GM10248 (cell line): ENCODE measurements at places on chromosomes 2 and 18.
A peak's percentile ranks its signal among the peaks of the same experiment; 100 is the strongest.

DNA sequence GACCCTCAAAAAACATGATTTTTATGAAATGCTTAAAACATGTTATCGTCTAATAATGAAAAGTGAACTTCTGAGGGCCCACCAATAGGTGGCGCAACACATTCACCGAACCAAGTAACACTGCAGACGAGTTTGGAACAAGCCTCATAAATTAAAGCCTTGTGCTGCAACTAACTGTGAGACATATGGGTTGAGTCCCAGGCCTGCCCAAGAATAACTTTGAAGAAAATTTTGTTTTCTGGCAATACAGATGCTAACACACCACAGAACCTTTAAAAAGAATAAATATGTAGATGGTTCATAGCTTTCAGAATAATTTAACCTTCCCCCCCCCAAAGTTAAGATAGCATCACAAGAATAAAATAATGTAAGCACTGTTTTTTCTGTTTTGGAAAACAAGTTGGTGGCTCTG lies 285.9 kb downstream of the RNF144A start:
- peak; percentile 45 for DNase-seq

- no peak for DNase-seq
Observed at GRCh38 chr2:236590846-236591245, 21.2 kb downstream of the ACKR3 start.

GRCh38 chr2:44807201-44808025 lies 134.1 kb upstream of the SIX3 start:
- no peak for DNase-seq

DNA sequence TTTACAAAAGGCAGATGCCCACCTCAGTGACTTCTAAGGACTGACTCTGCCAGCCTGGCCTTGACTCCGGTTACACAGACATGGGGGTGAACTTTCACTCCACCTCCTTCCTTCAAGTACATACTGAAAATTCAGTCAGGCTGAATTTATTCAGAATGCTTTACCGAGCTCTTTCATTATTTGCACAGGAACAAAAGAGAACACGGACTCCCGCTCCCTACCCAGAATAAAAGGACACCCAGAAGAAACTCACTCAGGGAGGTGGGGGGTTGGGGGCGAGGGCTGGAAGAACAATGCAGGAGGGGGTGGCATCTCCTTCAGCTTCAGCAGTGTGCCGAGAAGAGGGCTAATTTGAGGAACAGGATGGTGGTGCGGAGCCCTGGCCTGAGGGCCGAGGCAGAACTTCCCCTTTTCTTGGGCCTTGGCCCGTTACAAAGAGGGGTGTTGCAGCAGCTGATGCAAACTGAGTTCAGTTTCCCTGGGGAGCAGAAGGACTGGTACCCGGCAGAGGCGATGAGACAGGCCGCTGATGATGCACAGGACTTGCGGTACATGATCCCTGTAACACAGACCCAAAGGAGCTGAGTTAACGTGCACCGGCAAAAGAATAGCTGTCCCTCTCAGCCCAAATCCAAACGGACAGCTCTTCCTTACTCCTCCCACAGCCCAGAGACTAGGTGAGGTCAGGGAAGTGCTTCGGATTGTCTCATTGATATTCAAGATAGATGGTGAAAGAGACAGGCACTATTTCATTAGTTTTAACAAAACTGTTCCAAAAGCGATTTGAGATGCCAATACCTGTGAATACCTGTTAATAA lies 24.1 kb downstream of the LYPD1 start:
- no peak for DNase-seq

GRCh38 chr18:63119647-63120046 lies 199.9 kb downstream of the BCL2 start:
- no peak for DNase-seq

DNA sequence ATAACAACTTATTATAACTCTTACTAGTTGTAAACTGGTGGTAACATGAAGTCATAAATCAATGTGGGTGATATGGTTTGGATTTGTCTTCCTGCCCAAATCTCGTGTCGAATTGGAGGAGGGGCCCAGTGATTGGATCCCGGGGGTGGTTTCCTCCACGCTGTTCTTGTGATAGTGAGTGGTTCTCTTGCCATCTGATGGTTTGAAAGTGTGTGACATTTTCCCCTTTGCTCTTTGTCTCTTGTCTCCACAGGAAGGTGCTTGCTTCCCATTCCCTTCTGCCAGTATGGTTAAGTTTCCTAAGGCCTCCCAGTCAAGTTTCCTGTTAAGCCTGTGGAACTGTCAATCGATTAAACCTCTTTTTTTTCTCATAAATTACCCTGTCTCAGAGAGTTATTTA lies 321.6 kb downstream of the DSEL start:
- no peak for DNase-seq

DNA sequence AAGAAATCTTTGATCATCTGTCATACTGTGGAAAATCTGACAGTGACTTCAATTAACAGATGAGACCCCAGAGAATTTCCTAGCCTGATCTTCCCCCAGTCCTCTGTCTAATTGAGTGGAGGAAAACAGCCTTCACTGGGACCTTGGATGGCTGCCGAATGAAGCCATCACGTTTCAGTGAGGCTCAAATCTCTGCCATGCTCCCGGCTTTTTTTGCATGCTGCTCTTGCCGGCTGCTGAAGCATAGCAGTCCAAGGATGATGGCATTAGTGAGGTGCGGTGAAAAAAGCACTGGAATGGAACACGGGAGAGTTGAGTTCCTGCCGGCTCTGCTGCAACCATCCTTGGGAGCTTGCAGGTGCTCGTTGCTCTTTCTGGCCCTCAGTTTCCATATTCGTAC lies 430.5 kb downstream of the SLC4A3 start:
- DNase-seq = no peak

DNA sequence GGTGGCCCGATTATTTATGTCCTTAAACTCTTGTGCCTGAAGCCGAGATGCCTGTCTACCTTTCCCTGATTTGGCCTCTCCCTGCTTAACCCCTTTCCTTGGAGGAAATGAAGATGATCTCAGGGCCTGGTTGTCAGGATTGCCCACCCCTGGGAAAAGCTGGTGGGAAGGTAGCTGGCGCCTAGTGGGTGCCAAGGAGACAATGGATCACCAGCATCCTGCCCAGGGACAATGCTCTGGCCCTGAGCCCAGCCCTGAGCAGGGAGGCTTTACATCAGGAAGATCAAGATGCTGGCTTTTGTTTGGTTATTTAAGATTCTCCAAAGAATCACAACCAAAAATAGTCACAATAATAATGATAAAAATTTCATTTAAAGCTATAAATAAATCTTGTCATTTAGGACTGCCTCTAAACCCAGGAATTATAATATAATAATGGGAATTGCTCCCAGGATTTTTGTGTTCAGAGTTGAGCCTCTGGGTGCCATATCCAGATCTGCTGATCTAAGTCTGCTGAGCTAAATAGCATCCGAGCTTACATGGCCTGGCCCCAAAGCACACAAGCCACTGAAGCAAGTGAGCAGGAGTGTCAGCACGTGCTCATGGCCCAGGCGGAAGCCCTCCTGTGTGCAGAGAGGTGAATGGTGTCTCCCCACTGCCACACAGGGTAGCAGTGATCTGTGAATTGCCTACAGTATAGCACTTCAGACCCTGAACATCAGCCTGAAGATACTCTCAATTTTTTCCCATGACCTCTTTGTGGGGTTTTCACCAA lies 57.8 kb upstream of the MAP3K20 start:
- DNase-seq = no peak

- DNase-seq = no peak
Observed at GRCh38 chr2:161223139-161223732, 63.0 kb downstream of the TANK start.

DNA sequence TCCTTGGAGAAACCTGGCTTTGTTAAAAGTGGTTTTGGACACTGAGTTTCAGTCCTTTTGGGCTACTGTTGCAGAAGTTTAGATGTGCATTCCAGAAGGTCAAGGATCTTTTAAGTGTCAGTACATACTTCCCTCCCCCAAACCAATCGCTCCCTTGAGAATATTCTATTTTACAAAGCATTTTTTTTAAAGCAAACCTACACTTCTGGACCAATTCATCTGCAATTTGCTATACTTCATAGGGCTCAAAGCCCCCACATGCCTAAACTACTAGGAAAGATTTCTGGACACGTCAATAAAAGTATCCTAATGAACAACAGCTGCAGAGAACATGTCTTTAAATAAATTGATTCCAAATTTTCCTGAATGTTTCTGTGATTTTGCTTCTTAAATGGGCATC lies 157.6 kb downstream of the RDH14 start:
- no peak for DNase-seq

DNA sequence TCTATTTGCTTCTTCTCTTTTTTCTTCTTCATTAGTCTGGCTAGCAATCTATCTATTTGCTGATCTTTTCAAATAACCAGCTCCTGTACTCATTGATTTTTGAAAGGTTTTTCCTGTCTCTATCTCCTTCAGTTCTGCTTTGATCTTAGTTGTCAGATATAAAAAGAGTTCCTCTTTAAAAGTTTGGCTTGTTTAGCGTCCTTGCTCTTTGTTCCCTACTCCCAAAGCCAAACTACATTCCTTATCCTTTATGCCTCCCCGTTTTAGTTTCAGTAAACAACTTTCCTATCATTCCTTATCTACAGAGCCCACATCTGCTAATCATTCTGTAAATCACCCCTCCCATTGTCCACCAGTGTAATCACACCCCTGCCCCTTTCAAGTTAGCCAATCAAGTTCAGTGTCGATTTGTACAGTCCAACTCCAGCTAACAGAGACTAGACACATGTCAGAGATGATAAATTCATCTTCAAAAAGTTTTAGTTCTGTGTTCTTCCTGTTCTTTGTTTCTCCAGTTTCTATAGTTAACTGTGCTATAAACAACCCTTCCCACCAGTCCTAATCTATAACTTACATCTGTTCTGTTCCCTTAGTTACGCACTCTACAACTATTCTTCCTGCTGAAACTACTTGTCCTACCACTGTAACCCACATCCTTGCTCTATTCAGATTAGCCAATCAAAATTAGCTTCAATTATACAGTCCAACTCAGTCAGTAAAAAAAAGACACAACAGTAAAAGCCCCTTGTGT lies 44.4 kb downstream of the TFPI start:
- DNase-seq = no peak

- no peak for DNase-seq
Observed at GRCh38 chr2:147632198-147632597, 212.6 kb upstream of the ACVR2A start.

GRCh38 chr18:60372132-60372531 lies 443 bp downstream of the MC4R start:
- DNase-seq = no peak

DNA sequence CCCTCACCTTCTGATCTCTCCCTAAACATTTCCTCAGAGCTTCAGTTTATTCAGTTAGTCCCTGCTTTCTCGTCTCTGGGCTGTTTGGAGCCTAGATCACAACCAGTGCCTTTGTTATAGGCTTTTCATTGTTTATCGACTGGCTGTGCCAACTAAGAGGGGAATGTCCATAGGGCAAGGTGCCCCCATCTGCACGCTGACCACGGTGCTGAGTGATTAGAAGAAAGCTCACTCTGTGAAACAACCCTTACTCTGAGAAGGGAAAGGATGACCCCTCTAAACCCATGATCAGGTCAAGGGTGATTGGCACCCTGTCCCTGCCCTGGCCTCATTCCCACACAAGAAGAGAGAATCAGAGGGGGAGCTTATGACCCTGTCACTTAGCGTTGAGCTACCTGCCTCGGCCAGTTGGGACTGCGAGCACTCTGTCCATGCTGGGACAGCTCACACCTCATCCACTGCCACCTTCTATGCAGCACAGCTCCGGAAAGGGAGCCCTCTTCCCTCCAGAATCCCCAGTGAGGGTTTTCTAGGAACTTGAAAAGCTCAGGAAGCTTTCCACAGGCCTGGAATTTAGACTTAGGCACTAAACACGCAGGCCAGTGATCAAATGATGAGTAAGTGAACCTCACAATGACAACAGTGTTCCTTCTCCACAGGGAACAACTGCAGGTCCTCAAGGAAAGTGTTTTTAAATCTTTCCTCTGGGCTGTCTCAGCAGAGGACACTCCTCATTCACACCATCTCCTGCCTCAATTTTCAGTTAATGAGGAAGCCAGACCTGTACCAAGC lies 2.3 kb upstream of the ACTG2 start:
- DNase-seq = no peak

GRCh38 chr2:99348173-99348572 lies 11.0 kb downstream of the EIF5B start:
- DNase-seq = peak; percentile 19

DNA sequence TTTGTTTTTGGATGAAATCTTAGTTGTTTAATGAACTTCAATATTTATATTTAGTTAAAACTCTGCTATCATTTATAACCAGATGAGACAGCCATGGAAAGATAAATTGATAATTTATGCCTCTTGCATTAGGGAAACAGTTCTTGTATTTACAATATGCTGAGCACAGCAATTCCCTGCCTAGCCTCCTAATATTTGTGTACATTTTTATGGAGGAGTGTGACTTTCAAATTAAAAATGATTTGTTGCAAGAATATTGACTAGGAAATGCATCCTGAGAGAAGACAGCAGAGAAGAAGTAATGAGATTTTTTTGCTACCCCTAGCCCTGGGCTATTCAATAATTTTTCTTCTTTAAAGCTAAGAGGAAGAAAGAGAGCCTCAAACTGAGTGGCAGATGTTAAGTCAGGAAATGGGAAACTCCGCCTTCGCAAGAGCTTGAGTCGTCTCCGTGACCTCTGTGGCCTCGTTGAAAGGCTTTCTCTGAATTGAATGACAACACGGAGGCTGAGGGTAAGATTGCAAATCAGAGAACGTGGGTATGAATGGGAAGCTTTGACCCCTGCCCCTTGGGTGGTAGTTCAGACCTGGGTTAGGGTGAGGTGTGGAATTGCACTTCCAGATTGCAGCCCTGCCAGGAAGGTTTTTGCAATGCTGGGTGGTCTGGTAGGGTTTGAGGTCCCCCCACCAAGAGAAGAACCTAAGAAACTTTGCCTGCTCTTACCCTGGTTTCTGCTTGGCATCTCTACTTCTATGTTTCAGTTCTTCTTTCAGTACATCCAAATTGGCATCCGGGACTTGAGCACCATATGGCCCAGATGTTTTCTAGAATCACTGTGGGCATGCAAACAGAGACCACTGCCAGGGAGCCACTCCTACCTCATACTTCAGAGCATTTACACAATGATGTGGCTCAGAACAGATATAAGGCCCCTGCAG lies 210.3 kb upstream of the RBMS1 start:
- no peak for DNase-seq

GRCh38 chr2:235268535-235268934 lies 225.3 kb upstream of the AGAP1 start:
- DNase-seq = no peak

GRCh38 chr2:2455151-2455550 lies 124.1 kb upstream of the MYT1L start:
- DNase-seq = no peak

GRCh38 chr18:2515171-2515787 lies 56.0 kb downstream of the METTL4 start:
- no peak for DNase-seq

DNA sequence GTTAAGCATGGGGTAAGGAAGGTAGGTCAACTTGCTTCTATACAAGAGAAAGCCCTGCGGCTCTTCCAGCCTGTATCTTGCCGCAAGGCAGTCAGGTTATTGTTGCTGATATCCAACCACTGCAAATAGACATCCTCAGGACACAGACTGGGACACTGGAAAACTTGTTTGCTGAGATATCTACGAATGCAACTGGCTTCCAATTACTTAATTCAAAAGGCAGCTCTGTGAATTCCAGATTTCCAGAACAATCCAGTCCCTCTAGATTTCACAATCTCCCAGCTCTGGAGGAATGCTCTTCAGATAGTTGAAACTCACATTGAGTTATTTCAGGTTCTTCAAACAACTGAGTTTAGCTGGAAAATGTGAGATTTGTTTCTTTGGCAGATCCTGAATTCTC lies 34.6 kb upstream of the SP9 start:
- DNase-seq = no peak
